ENCODE measurements at places on chromosomes 5 and 9. TPM values are rescaled to one million over a fixed set of nuclear protein-coding genes. Genes with fewer than 3 reads are reported as not detected.

FAM81B gene
- polyA plus RNA-seq: not detected

RPP25L gene
- 14.8 TPM for polyA plus RNA-seq

PAEP gene
- polyA plus RNA-seq: not detected

DNA sequence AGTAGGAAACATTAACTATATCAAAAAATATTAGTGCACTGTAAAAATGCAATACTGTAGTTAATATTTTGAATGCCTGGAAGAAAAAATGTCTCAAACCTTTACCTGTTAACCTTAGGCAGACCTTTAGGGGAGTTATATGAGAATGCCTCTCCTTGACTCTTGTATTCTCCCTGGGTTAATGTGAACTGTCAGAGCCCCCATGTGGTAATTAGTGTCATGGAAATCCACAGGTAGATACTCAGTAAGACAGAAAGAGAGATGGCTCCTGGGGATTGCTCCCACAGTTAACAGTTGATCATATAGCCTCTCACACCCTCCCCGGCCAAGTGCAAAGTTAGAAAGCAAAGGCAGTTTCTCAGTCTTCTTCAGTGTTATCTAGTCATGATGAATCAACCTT, 742.8 kb downstream of the NR2F1-AS1 start:
- H3K4me3 ChIP-seq: no peak overlapping the region
- H3K4me1 ChIP-seq: no peaks in the 10 kb centered on the region
- H3K27ac ChIP-seq: no peak overlapping the region
- no peaks in the 10 kb centered on the region for H3K36me3 ChIP-seq
- no peaks in the 10 kb centered on the region for H3K27me3 ChIP-seq
- DNase-seq: no peak

DNA sequence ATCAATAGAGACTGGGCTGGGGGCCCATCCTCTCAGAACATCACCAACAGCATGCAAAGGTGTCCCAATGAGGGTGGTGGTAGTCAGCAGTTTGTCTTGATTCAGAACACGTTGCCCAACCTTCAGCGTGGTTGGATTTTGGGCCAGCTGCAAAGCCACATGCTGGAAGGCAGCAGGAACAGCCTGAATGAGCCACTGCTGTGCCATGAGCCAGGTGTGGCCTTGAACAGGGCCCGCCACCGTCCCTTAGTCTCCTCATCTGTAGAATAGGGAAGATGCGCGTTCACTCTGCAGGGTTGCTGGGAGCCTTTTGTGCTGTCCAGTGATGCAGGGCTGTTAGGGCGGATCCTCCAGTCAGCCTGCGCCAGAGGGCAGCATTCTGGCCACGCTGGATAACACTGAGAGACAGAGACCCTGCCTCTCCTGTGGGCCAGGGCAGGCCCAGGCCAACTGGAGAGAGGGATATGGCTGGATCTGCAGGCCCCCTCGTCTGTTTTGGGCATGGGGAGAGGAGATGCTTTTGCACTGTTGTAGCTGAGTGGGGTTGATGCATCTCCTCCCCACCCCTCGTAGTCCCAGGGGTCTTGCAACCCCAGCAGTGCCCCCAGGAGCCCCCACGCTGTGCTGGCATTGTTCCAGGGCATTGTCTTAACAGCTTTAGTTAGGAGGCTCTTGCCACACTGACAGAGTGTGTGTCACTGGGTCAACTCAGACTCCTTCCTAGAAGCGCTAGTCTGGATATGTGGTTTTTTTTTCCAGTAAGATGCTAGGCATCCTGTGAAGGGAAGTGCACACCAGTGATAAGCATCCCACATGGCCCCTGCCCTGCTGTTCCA, 42.1 kb downstream of the SLC46A2 start:
- H3K27ac ChIP-seq: no peak overlapping the region
- H3K36me3 ChIP-seq: no peaks in the 10 kb centered on the region
- peaks cover 8% of the 10 kb centered on the region for H3K4me1 ChIP-seq
- H3K27me3 ChIP-seq: no peaks in the 10 kb centered on the region

GRCh38 chr5:93150311-93151012, 430.6 kb downstream of the NR2F1-AS1 start:
- H3K36me3 ChIP-seq: no peaks in the 10 kb centered on the region
- H3K4me1 ChIP-seq: no peaks in the 10 kb centered on the region
- no peak overlapping the region for H3K27ac ChIP-seq
- H3K27me3 ChIP-seq: no peaks in the 10 kb centered on the region
- H3K4me3 ChIP-seq: no peak overlapping the region

- H3K27me3 ChIP-seq: no peaks in the 10 kb centered on the region
- H3K4me3 ChIP-seq: no peak overlapping the region
- no peaks in the 10 kb centered on the region for H3K4me1 ChIP-seq
- H3K36me3 ChIP-seq: peaks cover 22% of the 10 kb centered on the region
- no peak for DNase-seq
Observed at GRCh38 chr5:36177154-36177553, 25.2 kb downstream of the SKP2 start.

All from B cell (primary cell).